ENCODE measurements at places on chromosomes 3 and 15.

DNA sequence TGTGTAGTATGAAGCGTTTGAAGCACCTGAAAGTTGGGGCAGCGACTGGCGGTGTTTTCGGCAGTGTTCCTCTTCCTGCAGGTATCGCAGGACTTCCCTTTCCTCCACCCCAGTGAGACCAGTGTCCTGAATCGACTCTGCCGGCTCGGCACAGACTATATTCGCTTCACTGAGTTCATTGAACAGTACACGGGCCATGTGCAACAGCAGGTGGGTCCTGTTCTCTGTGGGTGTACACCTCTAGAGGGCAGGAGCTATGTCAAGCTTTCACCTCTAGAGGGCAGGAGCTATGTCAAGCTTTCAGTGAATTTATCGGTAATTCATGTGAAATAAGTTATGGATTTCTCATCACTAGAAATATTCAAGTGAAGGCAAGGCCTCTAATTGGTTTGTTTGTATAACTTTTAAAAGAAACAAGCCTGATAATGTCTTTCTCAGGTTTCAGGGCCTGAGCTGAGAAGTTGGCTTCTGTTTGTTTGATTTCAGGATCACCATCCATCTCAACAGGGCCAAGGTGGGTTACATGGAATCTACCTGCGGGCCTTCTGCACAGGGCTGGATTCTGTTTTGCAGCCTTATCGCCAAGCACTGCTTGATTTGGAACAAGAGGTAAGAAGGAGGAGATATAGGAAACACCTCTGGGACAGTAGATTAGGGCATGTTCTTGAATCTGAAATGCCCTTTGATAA lies 5.3 kb downstream of the TUBGCP4 start:
- DNase-seq, result peak; percentile 10

- DNase-seq, result no peak
These were observed 256.0 kb upstream of the CBLB start for GRCh38 chr3:106124818-106125217.

GRCh38 chr15:51672913-51673857 lies 8.1 kb upstream of the SCG3 start:
- DNase-seq, result no peak

DNA sequence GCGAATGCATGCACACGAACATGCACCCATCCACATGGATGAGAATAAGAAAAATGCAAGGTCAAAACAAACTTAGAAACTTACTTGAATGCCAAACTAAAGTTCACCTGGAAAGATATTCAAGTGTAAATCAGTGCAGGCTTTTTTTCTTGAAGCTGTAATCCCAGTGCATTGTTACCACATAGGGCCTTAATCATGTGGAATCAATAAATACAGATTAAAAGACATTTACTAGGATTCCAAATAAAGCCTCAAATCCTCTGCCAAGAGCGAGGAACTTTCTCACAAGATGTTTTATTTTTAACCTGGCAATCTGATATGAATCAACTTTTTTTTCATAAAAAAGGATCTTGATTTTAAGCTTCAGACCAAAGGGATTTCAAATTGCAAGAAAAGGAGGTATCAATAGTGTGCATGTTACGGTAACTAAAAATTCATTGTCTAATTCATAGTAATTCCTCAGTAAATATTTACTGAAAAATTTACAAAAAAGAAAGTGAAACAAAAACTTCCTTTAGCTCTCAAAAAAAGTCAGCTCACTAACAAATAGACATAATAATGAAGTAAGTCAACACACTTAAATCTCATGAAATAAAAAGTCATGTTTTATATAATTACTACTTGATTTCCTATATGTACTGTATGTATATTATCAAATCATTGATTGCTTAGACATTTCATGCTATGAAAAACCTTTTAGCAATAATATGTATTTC lies 978.6 kb downstream of the PLOD2 start:
- no peak for DNase-seq

GRCh38 chr3:78804251-78805037 lies 963.4 kb downstream of the ROBO1 start:
- no peak for DNase-seq

- no peak for DNase-seq
These were observed 3.7 kb upstream of the TF start for GRCh38 chr3:133742351-133743091.

- DNase-seq, result no peak
These were observed 515.2 kb upstream of the CCDC54 start for GRCh38 chr3:106862067-106862466.

GRCh38 chr3:39347586-39347876 lies 18.0 kb downstream of the CCR8 start:
- no peak for DNase-seq

DNA sequence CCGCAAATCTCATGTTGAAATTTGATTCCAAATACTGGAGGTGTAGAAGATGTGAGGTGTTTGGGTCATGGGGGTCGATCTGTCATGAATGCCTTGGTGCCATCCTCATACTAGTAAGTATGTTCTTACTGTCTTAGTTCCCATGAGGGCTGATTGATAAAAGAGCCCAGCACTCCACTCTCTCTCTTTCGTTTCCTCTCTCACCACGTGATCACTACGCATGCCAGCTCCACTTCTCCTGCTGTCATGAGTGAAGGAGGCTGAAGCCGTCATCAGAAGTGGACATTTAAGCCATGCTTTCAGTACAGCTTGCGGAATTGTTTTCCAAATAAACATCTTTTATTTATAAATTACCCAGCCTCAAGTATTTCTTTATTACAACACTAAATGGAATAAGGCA lies 6.1 kb downstream of the OR5H15 start:
- DNase-seq, result no peak

GRCh38 chr15:78224023-78224411 lies 10.3 kb downstream of the ACSBG1 start:
- DNase-seq, result no peak

GRCh38 chr3:106082616-106083015 lies 213.8 kb upstream of the CBLB start:
- DNase-seq, result no peak

DNA sequence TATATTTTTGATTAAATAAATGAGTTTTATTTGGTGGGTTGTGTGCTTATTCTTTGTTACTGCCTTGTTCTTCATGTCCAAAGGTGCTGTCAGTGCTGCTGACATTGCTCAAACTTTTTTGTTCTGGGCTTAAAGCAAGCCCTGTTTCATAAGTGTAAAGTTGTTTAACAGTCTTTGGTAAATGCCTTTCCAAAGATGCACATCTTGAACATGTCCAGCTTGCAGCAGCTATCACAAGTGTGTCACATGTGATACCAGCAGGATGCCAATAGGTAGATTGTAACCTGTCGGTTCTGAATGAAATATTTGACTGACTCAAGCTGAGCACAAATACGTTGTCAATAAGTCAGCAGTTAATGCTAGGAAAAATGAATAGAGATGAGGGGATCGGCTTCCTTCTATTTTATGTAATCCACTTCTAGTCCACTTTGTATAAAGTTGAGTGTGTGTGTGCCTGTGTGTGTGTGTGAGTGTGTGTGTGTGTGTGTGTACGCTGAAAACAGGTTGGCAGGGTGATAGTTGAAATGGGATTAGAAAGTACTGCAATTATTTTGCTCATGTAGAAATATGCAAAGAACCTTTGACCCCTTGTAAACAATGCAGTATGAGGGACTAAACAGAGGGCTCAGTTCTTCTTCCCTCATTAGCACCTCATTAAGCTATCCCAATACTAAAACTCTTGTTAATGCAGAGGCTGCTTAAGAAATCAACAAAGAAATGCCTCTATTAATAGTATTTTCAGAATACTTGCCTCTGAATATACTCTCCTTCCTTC lies 986.5 kb downstream of the TUSC7 start:
- DNase-seq, result no peak

GRCh38 chr15:25251700-25252390 lies 187.0 kb downstream of the UBE3A start:
- DNase-seq, result no peak
